ENCODE measurements at places on chromosomes 7 and 10.

- DNase-seq = no peak
Measured at GRCh38 chr10:132131581-132132420, 54.9 kb upstream of the DPYSL4 start.

DNA sequence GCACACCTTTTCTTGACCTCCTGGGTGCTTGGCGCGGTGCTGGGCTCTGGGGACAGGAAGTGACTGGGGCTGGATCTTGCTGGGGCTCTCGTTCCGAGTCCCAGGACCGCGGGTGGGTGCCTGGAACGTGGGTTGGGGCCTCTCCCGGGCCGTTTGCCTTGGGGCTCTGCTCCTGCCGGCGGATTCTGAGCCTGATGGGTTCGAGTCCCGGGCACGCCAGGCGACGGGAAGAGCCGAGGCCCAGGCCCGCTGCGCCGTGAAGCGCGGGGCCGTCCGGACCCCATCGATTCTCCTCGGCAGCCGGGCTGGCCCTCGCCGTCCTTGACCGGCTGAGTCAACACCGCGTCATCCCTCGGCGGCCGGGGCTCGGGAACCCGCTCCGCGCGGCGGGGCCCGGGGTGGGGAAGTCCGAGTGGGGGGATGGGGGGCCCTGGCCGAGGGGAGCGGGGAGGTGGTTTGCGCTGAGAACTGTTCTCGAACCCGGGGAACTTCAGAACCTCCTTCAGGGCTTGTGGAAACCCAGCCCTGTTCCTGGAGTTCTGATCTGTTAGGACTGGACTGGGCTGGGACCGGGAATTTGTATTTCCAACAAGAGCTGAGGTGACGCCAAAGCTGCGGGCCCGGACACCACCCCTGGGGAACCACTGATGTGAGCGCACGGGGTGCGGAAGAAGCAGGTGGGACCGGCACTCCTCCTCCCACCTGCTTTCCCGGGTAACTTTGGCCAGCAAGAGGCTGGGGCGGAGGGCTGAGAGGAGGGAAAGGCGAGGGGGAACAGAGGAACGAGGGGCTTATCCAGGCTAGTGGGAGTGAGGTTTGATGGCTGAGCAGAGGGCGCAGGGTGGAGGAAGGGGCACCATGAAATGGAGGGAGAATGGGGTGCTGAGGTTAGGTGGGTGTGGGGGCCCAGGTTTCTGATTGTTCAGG, 6.2 kb downstream of the HHEX start:
- no peak for DNase-seq

- no peak for DNase-seq
Measured at GRCh38 chr7:118573085-118573484, 348.6 kb downstream of the ANKRD7 start.

DNA sequence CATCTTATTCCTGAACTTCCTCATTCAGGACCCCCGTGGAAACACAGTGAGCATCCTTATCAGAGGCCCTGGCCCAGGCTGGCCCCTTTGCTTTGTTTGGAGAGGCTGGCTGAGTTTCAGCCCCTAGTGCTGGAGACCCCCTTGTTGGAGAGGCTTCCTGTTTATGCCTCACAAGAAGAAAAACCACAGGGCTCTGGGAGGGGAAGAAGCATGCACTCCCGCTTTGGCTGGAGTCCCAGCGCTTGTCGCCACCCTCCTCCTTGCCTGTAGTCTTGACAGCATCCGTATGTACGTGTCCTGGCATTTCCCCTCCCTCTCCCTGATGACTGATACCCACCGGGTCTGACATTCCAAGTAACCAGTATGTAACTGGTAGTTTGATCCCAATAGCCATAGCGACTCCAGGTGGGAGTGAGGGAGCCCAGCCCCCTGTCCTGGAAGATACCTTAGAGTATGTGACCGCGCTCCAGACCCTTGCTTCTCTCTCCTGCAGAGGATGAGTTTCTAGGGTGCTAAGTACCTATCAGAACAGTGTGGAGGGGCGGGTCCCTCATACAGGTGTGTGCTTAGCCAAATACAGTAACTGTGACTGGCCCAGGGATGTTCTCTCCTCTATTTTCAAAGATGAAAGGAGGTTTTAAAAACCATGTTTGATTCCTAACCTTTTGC, 6.9 kb upstream of the ATP6V0E2 start:
- DNase-seq = no peak

- DNase-seq = no peak
Measured at GRCh38 chr10:129678186-129678585, 211.1 kb downstream of the MGMT start.

DNA sequence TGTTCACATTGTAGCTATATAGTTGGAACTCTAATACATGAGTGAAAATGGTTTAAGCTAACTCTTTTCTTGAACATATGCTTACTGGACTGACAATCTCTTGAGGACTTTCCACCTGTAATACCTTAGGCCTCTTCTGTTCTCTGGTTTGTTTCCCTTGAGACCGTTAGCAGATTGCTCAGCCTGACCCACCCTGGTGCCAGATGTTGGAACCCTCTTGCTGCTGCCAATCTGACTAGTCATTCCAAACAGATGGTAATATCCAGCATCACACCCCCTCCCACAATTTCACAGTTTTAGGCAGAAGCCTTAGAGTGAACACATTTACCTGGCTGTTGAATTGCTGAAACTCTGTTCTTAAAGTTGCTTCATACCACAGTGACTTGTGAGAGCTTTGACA, 18.7 kb downstream of the CALD1 start:
- DNase-seq = no peak

DNA sequence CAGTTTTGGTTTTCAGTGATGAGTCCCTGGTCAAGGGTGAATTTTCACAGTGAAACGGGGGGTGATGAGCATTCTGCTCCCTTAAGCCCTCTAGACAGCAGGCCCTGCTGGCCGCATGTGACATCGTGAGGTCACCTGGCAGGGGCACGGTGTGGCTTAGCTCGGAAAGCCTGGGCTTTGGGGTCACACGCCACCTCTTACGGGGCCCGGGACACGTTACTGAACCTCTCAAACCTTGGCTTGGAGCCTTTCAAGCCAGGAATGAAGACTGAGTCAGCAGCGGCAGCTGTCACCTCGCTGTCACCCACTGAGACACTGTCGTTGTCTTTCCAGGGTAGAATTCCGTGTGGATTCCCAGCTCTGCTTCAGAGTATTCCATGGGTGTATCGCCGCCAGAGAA, 4.1 kb downstream of the GET4 start:
- DNase-seq = no peak

DNA sequence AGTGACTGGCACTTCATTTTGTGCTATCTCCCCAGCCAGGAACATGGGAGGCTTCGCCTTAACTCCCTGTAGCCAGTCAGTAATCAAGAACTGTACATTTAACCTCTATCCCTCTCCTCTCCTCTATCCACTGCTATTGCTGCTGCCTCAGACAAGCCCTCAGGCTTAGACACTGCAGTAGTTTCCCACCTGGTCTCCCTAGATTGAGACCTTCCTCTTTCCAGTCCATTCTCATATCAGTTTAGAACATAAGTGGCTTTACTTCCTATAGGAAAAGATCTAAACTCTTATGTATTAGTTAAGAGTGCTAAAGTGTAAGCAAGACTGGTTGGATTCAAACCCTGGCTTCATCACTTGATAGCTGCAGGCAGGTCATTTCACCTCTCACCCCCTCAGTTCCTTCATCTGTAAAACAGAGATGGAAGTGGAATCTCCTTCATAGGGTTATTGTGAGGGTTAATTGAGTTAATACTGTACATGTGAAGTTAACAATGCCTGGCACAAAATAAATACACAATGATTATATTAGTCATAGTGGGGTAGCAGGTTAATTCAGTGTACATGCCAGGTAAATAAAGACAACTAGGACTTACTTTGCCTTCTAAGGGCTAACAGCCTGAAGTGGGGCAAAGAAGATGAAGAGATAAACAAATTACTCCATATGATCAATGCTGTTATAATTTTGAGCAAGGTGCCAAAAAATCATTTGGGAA, 76.1 kb downstream of the ZNF277 start:
- no peak for DNase-seq

DNA sequence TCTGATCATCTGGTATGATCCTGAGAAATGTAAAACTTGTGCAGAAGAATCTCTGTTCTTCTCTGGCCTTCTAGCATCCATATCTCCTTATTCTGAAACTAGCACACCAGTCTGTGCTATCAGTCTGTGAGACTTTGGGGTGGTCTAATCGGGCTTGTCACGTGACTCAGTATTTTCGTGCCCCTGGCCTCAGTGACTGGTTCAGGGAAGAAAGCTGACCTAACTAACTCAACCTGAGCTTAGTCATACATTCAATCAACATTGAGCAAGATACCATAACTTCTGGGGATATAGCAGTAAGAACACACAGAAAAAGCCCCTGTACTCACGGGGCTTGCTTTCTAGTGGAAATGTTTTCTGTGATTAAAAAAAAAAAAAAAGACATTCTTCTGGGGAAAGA, 109.3 kb downstream of the DKK1 start:
- no peak for DNase-seq

GRCh38 chr7:44469461-44470134, 20.9 kb downstream of the NUDCD3 start:
- DNase-seq = no peak

GRCh38 chr10:34609287-34609940, 205.7 kb downstream of the PARD3 start:
- DNase-seq = no peak

- DNase-seq = no peak
Measured at GRCh38 chr10:34024693-34025425, 690.4 kb upstream of the NRP1 start.

DNA sequence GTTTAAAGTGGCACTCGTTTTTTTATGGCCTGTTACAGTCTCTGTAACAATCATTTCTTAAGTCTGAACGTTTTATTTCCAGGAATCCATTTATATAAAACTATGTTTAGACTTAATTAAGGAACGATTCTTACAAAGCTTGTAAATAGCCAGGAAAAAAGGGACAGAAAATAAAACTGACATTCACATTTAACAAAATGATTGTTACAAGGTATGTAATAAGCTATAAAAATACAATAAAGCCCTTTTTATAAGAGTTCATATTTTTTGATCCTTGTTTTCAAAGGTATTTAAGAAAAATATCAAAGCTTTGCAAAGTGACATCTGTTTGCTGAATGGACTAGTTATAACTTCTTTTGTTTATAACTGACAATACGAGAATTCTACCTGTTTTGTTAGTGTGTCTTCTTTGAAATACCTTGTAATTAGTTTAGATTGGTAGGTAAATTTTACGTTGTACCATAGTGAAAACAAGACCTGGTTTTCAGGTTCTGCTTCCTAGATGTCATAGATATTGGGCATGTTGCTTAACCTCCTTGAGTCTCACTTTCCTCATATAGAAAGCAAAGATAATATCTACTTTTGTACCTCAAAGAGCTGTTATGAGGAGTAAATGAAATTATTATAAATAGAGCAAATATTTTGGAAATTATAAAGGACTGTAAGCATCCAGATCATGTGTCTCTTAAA, 25.8 kb downstream of the BTRC start:
- no peak for DNase-seq

- DNase-seq = no peak
Measured at GRCh38 chr10:58704226-58704625, 191.6 kb downstream of the BICC1 start.

GRCh38 chr10:59561477-59562121, 148.1 kb downstream of the SLC16A9 start:
- DNase-seq = no peak

DNA sequence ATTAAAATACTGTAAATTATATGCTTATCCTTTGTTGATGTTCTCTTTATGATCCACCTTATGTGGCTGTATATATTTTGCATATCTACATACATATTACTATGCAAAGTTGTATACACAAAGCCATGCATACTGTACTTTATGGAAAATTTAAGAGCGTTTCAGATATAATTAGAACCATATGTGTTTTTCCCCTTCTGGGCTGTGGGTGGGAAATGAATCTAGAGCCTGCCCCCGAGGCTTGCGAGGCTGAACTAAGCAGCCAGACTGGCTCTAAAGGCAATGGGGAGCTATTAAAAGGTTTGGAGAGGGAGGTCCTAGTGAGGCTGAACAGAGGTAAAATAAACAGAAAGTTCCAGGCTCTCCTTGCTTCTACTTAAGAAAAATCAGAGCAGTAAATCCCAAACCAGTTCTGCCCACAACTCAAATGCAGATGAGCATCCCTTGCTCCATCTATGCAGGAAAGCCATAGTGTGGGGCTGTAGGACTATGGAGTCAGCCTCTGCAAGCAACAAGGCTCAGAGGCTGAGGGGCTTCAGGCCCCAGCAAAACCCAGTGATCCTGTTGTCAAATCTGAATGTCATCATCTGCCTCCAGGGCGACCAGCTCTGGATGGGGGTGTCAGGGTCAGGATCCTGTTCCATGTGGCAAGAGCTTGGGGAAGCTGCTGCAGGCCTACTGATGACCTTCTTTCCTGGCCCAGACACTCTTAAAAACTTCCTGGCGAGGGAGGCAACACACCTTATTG, 14.1 kb upstream of the DDIT4 start:
- DNase-seq = no peak

DNA sequence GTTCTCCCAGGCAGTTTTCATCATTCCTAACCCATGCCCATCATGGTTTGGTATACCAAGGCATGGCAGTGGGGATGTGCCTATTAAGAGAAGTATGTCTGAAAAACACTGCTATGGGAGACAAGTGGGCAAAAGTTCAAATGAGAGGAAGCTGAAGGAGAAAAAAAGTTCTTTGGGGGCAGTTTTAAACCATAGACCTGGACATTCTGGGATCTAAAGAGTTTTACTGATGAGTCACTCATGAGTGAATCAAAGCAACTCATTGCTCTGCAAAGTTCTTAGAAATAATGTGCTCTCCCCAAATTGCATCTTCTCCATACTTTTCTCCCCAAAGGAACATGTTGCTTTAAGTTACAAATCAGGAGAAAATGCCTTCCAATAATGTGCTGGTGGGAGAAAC, 256.9 kb upstream of the MTPN start:
- DNase-seq = no peak

GRCh38 chr10:44865289-44865671, 45.9 kb upstream of the TMEM72 start:
- DNase-seq = no peak

GRCh38 chr10:73493781-73494180, 2.0 kb downstream of the PPP3CB start:
- DNase-seq = no peak

DNA sequence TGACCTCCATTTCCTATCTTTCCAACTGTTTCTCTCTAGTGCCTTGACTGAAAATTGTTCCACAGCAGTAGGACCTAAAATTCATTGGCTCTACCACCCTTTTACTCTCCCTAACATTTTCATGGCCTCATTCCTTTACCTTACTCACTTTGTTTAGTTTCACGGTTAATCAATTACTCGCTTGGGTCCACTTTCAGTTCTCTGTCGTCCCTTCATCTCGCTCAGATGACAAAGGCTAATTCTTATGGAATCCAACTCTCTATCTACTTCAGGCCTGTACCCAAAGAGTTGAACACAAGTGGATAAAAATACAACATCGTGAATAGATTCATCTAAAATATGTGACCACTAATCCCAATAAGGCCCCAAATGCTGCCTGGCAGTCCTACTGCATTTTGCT, 85.9 kb upstream of the ADO start:
- no peak for DNase-seq

DNA sequence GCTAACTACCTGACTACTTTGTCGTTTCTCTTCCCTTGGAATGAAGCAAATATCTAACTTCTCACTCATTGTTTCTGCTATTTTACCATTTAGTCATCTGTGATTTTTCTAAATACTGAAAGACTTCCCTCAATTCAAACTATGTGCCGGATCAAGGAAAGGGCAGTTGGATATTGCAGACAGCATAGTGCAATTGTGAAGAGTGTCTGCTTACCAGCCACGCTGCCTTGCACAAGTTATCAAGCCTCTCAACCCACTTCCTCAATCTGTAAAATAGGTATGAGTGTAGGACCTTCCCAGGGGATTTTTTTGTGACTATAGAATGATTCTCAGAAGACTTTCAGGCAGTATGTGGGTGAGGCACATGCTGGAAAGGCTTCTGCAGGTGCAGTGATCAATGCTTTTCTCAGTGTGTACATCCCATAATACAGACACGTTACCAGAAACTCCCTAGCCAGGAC, 54.3 kb downstream of the EGFR start:
- no peak for DNase-seq
